NCI-H345 (cell line): ENCODE measurements at places on chromosomes 6 and 20.

DNA sequence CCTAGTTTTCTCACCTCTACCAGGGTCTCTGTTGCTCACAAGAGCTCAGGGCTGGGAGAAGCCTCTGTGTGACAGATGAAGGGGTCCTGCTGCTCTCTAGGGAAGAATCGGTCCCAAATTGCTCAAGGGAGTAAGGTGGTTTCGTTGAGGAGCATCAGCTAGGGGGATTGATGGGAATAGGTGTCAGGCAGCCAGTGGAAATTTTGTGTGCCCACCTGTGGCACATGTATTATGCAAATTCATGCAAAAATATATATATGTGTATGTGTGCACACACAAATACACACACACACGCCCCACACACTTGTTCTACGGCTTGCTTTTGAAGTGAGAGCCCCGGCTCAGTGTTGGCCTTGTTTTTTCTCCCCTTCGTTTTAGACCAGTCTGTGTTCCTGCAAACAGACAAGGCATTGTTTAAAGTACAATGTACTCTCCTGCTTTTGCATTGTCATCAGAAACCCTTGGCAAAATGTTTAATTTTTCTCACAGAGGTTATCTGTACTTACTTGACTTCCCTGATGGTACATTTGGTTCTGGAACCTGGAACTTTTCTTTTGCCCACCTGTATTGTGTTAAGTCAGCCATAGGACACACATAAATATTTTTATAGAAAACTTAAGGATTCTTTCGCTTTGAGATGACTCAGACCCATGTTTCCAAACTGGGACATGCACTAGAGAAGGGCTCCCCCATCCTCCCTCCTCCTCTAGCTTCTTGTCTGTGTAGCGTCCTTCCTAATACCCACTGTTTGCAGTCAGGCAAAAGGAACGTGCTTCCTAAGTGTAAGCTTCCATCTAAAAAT, 26.7 kb downstream of the FOXO3 start:
- DNase-seq = no peak

DNA sequence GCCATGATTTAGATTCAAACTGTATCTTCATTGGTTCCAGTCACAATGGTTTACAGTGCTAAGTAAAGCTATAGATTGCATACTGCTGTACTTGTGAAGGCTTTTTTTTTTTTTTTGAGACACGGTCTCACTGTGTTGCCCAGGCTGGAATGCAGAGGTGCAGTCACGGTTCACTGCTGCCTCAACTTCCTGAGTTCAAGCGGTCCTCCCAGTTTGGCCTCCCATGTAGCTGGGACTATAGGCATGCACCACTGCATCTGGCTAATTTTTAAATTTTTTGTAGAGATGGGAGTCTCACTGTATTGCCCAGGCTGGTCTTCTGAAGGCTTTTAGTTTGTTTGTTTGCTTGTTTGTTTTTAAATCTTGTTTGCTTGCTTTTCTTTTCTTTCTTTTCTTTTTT, 24.9 kb downstream of the ITCH start:
- DNase-seq = no peak

GRCh38 chr6:30160785-30161531, at the start of gene TRIM10:
Gene TRIM10, minus strand, starts transcription at chr6:30161211. Its CDS starts 353 bp downstream, at chr6:30160858.
- DNase-seq = no peak

DNA sequence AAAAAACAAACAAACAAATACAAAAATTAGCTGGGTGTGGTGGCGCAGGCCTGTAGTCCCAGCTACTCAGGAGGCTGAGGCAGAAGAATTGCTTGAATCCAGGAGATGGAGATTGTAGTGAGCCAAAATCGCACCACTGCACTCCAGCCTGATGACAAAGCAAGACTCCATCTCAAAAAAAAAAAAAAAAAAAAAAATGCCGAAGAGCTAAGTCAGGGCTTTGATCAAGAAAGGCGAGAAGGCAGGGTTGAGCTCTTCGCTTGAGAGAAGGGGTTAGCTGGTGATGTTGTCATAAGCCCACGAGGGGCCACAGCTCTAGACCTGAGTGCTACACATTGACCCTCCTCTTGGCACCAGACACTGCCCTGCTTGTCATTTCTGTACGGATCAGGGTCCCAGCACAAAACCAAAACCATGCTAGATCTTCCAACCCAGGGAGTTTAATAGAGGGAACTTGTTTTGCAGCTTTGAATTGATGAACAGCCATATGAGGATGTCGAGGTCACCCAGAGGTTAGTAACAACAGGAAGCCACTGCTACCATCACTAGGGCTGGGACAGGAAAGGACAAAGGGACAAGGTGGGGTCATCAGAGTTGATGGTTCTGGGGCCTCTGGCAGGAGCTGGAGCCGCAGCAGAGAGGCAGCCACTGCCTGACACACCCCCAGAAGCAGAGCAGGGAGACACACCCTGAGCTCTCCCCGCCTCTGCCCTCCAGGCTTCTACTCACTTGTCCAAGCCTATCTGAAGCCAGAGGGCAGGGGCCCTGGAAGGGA, 122.7 kb downstream of the SNX5 start:
- no peak for DNase-seq

DNA sequence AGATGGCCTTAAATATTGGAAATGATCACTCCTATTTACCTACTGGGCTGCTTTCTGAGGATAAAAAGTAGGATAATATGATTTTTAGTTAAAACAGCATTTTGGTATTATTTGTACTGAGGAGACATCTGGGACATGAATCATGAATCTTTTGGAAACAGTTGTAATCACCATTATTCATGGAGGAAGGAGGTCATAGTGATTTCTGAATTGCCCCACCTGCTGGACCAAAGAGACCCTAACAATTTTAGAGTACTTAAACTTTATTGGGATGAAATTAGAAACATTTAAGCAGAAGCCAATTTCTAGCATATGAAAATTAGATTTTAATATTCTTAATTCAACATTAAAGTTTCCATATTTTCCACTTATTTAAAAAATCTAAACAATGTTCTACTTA, 108.4 kb upstream of the SIM1 start:
- DNase-seq = no peak

- DNase-seq = no peak
Measured at GRCh38 chr20:25024171-25024570, 31.6 kb upstream of the APMAP start.

- no peak for DNase-seq
Measured at GRCh38 chr6:43900560-43900915, 130.5 kb downstream of the VEGFA start.

DNA sequence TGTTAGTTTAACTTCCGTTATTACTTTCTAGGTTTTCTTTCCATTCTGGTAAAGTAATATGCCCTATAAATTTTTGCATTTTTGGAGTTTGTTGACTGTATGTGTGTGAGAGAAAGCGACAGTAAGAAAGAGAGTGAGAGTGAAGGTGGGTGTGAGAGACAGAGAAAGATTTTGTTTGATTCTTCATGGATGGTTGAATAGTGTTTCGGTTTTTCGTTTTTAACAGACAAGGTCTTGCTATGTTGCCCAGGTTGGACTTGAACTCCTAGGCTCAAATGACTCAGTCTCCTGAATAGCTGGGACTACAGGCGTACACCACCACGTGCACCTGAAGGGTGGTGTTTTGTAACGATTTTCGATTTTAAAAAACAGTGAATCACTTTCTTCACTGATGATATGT, 329.1 kb upstream of the RUNX2 start:
- no peak for DNase-seq

GRCh38 chr6:84065693-84066290, 32.2 kb downstream of the MRAP2 start:
- no peak for DNase-seq

DNA sequence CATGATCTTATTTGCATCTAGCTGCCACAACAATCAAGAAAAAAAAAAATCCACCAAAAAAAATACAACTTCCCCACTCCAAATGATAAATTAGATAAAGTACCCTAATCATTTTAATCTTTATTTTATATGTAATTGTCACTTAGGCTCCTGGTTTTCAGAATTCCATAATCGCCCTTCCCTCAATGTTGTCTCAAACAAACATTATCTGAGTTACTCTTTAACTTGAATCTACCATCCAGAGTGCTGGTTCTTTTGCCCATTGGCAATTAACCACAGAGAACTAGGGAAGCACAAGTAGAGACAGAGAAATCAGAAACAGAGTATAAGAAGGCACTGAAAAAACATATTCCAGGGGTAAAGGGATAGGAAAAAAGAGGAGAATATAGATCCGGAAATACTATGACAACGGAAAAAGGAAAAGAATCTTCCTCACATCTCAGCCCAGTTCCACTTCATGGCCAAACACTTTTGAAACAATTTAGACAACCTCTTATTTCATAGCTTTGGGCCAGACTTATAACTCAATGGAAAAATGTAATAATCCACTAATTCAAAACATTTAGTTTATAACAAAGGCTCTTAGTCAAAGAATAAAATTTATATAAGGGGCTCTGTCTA, 861 bp upstream of the NHSL1 start:
- no peak for DNase-seq

- no peak for DNase-seq
Measured at GRCh38 chr6:154298297-154298696, 58.3 kb downstream of the IPCEF1 start.

DNA sequence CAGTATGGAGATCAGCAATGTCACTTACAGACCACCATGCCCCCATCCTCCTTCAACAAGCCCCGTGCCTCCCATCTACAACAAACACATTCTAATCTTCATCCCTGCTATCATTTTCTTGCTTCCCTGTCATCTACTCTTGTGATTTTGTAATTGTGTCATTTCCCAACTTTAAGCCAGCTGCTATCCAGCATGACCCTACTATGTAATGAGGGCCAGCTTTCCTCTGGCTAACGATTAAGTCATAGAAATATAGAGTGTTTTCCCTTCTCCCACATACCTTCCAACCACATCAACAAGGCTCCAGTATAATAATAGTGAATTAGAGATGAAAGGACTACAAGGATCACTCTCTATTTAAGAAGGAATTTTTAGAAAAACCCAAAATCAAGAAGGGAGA, 607.0 kb downstream of the TENT5A start:
- no peak for DNase-seq

- DNase-seq = peak; percentile 9
Measured at GRCh38 chr20:45823949-45824835, 2.9 kb downstream of the TNNC2 start.

- no peak for DNase-seq
Measured at GRCh38 chr6:149323925-149324324, 6.4 kb downstream of the TAB2 start.

DNA sequence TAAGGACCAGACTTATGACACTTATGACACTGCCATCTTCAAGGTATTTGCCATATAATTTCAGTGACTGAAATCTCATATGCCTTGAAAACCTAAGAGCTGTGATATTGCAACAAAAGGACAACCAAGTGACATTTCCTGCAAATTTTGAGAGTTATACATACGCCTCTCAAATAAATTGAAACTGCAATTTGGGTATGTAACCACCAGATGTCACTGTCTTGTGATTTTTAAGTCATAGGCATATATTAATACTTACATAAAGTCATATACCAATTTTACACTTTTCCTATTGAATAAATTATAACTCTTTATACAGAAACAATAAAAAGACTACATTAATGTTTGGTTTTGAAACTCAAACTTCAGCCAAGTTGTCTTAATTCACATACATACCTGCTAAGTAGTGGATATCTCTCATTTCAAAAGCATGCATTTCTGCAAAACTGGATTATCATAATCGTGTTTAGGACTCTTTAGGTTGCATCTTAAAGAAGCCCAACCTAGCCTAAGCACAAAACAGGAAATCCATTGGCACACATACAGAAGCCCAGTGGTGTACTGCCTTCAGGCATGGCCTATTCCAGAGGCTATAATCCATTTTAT, 180.2 kb downstream of the PACRG start:
- DNase-seq = no peak

DNA sequence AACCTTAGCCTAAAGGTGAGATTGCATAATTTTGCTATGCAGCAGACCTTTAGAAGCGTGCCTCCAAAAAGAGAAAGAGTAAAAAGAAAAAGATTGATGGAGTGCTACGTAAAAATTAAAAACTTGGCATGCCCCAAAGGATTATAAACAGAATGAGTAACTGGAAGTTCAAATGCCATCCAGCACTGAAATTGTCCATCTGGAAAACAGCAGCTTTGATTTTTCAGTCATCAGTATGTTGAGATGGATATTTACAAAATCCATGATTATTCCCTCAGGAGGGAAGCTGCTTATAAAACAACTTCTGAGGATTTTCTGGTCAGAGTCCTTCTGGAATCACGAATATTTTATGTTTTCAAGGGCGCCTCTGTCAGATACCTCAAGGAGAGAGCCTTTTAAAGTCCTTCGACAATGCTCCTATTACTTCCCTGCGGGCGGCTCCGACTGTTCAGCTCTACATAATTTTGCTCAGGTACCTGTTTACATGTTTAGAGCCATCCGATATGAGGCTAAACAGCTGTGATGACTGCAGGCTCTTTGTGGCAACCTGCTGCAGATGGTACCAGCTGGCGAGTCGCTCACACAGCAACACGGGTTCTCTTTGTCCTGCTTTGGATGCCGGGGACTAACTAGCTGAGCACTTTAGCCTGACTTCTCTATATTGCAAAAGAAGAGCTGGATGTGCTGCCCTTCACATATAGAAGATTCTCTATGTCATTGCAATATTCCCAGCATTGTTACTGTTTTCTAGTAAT, 83.3 kb downstream of the RCAN2 start:
- no peak for DNase-seq

- DNase-seq = peak; percentile 60
Measured at GRCh38 chr6:106727480-106728149, 98.2 kb downstream of the QRSL1 start.

DNA sequence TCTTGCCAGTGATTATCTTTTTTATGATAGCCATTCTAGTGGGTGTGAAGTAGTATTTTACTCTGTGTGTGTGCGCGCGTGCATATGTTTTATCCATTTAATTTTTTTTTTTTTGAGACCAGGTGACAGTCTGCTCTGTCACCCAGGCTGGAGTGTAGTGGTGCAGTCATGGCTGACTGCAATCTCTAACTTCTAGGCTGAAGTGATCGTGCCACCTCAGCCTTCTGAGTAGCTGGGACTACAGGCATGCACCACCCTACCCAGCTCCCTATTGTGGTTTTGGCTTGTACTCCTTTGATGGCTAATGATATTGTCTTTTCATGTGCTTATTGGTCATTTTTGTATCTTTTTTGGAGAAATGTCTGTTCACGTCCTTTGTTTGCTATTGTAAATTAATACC, 33.3 kb downstream of the ITCH start:
- DNase-seq = no peak

DNA sequence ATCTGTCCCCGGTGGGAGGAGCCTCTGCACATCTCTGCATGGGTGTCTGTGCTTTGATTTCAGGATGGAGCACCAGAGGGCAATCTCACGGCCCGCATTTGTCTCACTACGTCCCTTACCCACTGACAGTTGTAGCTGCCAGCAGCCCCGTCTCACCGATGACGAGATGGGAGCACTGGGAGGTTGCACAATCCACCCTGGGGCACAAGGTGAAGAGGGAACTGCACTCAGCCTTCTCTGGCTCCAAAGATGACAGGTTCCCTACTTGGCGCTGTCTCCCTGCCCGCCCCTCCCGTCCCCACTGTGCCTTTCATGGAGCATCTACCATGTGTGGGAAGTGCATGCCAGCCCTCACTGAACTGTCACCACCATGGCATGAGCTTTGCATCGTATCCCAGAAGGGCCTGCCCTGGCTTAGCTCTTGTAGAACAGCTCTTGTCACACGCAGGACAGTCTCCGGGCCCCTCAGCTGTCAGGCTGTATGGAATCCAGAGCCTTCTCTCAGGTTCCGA, 99.9 kb upstream of the PMEPA1 start:
- DNase-seq = no peak

- DNase-seq = peak; percentile 5
Measured at GRCh38 chr6:28922004-28922820, 1.6 kb downstream of the TRIM27 start.
